ENCODE measurements at places on chromosomes 13 and 19.

- DNase-seq: no peak
These were observed 1.7 kb upstream of the ANKRD10 start for GRCh38 chr13:110916301-110917142.

GRCh38 chr19:2983351-2984214, 6.2 kb downstream of the TLE6 start:
- DNase-seq: no peak

GRCh38 chr13:52830946-52831345, 17.5 kb downstream of the PCDH8 start:
- no peak for DNase-seq

GRCh38 chr19:41861846-41862245, 1.8 kb downstream of the RPS19 start:
- no peak for DNase-seq

- no peak for DNase-seq
These were observed 15.4 kb upstream of the CPAMD8 start for GRCh38 chr19:17041976-17042375.

DNA sequence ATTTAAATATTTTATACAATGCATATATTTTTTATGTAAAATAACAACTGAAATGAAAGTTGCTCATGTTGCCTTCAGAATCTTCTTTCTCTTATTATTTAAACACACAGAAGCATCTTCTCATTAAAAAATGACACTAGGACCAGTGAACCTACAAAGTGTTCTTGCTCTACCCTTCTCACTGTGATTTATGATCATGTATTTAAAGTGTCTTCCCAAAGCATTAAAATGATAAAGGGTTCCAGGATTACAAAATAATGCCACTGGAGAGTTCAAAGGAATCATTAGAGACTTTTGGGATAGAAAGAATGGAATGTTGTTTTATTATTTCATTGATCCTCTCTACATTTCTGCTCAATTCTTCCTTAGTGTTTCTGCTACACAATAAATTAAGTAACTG, 643.6 kb upstream of the SLITRK1 start:
- DNase-seq: no peak

DNA sequence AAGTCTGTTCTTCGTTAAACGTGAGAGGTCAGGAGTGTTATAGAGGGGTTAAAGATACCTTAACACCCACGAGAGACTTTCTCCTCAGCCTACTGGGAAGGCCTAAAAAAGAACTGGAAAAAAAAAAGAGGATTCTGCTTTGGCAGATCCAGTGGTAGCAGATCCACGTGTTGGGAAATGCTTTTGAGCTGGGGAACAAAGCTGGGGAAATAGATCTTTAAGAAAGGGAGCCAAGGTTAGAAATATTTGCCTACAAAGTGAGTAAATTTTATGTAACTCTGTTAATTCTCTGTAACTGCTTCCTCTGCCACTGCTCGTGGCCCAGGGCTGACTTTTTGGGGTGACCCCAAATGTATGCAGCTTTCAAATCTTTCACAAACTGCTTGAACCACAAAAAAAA, 11.7 kb downstream of the RFX2 start:
- no peak for DNase-seq

- no peak for DNase-seq
These were observed at the start of gene UNC13A for GRCh38 chr19:17687857-17688784. UNC13A (minus strand) TSS chr19:17688354; CDS start chr19:17688199, 155 bp downstream.

- peak; percentile 57 for DNase-seq
These were observed 7.1 kb upstream of the NFIC start for GRCh38 chr19:3359015-3359918.

GRCh38 chr13:45615501-45616101, at the start of gene ERICH6B:
ERICH6B (minus strand) TSS chr13:45615739; CDS start chr13:45597005, 18,734 bp downstream.
- DNase-seq: no peak

DNA sequence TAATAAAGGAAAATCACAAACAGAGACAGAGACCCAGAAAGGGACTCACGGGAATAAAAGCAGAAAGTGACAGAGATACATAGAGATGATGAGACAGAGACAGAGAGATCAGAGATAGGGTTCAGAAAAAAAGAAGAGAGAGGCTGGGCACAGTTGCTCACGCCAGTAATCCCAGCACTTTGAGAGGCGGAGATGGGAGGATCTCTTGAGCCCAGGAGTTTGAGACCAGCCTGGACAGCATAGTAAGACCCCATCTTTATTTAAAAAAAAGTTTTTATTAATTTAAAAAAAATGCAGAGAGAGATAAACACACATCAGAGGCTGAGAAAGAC, 19.4 kb upstream of the FOSB start:
- no peak for DNase-seq

GRCh38 chr19:54149021-54149812, 10.3 kb downstream of the LENG1 start:
- no peak for DNase-seq

DNA sequence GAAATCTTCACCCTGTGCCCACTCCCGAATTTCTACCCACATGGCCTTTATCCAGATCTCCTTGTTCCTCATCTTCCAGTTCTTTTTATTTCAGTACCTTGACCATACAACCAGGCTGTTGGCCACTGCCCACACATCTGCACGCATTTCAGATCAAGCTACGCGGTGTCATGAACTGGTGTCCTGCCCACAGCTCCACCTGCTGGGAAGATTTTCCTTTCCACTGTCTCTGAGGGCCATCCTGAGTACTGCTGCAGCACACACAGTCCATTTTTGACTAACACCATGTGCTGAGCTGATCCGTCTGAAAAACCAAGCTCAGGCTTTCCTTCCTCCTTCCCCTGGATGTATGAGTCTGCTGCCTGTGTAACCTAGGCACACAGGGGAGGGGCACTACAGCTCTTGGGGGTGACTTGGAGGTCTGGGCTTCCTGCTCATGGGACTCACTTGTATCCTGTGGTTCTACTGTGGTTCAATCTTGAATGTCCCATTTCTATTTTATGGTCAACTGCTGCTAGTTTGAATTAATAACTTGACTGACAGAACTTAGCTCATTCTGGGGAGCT, 71.9 kb downstream of the WASF3 start:
- no peak for DNase-seq

DNA sequence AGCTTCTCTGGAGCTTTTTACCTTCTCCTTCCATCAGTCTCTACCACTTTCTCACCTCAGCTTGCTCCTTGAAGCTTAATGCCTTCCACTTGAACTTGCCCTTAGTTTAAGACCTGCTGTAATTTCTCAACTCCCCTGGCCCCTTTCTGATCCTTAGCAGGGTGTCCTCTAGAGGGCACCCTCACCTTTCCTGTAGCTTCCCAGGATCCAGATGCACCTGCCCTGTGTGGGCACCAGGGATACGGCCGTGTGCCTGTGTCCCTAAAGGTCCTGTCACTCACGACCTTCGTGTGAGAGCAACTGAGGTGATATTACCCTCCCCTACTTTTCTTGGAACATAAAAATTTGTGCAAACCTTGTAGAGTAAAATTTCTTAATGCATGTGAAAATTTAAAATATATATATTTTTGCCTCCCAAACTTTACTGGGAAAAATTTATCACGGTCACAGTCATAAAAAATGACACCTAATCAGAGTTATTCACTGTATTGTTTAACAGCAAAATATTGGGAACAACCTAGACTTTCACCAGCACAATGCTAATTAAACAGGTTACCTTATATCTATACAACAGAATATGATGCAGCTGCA, 46.4 kb downstream of the PSG3 start:
- DNase-seq: no peak

GRCh38 chr13:45276913-45277312, 64.1 kb downstream of the TPT1 start:
- no peak for DNase-seq

- no peak for DNase-seq
These were observed 3.3 kb downstream of the RPS19 start for GRCh38 chr19:41863209-41863931.

GRCh38 chr13:59842507-59842906, 321.2 kb downstream of the DIAPH3 start:
- no peak for DNase-seq

DNA sequence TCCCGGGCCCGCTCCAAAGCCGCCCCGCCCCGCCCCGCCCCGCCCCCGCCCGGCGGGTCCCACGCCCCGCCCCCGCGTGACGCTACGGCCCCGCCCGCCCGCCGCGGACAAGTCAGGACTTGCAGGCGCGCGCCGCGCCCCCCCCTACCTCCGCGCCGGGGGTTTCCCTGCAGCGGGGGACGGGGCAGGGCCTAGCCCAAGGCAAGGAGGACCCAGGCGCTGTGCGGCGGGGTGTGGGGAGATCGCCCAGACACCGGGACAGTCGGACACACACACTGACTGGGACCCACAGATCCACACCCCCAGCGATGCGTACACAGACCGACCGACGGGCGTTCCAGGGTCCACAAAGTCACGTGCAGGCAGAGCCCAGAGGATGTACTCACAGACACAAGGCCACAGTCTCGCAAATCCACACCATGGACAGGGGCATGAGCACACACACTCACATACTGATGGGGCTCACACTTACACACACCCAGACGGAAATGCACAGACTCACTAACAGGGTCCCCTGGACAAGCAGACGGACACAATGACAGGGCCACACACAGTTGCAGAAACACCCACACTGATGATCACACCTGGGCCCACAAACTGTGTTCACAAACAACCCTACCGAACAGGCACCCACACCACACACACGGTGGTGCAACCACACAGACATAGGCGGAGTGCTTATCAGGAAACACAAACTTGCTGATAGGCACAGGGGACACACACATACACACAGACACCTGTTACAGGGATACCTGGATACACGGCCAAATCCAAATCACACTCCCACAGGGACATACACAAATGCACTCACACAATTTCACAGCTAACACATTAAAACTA, 436 bp upstream of the BBC3 start:
- DNase-seq: peak; percentile 90

GRCh38 chr13:110478405-110479214, 82.9 kb downstream of the RAB20 start:
- DNase-seq: no peak

DNA sequence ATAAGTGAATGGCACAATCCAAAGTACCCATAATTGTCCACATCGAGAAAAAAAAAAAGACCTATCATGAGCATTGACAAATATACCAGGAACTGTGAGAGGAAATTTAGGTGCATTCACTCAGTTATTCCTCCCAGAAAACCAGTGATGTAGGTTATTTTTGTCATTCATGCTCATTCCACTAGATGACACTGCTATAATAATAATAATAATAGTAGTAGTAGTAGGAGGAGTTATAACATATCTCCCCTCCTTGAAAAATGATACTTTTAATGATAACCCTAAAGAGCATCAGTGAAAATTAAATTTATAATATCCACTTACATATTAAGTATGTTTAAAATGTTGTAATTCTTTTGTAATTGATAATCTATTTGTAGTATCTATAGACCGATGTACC, 463.9 kb upstream of the MIR17HG start:
- no peak for DNase-seq

All from effector memory CD4-positive, alpha-beta T cell (primary cell).